HT1080 (cell line): ENCODE measurements at places on chromosomes 5 and 9.

DNA sequence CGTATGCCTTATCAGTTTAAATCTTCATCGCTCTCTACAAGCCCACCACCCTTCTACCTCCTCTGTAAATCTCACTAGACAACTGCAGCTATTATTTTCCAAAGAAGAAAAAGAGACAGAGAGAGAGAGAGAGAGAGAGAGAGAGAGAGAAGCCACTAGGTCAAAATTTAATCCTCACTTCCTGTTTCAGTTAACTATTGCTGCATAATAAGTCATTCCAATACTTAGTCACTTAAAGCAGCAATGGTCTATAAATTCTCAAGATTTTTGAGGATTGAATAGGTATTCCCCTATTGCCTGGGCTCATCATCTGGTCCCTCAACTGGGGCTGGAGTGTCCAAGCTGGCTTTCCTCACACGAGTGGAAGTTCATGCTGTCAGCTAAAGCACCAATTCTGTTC is 68.8 kb downstream of the ITGA1 start:
- DNase-seq, result peak; percentile 46

GRCh38 chr9:131111854-131112311 is 13.5 kb upstream of the NUP214 start:
- DNase-seq, result no peak

- no peak for DNase-seq
Observed at GRCh38 chr9:124149992-124150391, 107.8 kb upstream of the NEK6 start.

DNA sequence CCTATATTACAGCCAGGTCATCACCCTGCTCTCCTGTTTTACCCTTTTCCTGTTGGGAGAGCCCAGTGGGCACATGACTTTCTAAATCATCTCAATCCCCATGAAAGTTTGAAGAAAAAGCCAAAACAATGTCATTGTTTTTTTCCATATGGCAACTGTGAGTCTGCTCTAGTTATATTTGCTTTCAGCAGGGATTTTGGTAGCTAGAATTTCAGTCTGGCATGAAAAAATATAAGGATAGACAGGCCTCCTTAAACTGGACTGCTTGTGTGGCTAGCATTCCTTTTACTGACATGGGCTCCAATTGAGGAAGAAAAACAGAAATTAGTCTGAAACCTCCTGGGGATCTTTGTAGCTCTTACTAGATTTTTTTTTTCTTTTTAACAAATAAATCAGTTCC is 25.6 kb downstream of the MOCS2 start:
- DNase-seq, result no peak

DNA sequence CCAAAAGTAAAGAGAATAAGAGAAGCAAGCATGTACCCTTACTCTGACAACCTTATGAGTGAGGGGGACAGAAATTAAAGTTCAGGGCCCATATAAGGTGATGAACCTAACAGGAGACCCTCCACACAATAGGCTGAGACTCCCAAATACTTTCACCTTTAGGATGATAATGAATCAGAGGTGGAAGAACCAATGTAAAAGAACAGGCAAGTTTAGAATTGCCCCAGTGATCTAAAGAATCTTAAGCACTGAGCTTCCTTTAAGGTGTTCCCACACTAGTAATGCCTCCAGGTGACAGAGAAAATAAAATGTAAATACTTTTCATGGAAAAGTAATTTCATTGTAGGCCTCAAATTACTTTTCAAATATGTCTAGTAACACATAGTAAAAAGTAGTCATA is 8.2 kb upstream of the FAM151B start:
- no peak for DNase-seq

GRCh38 chr9:76166526-76166925 is 227.7 kb downstream of the RFK start:
- DNase-seq, result no peak

DNA sequence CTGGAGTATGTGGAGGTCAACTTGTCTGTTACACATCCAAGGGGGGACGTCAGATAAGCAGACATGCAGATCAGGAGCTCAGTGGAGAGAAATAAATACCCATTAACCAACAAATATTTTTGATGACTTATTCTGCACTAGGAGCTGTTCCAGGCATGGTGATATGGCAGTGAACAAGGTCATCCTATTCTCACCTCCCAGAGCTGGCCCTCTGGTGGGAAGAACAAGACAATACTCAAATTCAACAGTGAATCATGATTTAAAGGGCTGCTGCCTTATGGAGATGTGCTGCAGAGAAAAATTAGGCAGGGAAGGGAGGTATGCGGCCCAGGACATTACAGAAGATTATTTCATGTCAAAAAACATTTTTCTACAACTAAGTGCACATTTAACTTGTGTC is 36.5 kb downstream of the SYK start:
- DNase-seq, result no peak

DNA sequence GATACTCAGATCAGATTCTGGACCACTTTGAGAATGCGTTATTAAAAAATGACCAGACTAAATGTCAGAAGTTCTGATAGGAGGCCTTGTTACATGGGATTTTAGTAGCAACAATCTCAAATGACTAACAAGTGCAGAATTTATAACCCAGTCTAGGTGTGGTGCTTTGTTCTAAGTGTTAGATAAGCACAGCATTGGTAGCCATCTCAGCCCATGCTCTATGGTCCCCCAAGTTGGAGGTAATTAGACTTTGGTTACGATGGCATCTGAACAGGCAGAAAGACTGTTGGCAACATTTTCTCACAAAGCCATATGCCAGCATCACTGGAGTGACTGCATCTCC is 140.4 kb upstream of the RPS23 start:
- DNase-seq, result no peak

GRCh38 chr5:132456296-132456986 is 34.1 kb downstream of the IRF1 start:
- DNase-seq, result peak; percentile 78

- DNase-seq, result no peak
Observed at GRCh38 chr5:136055612-136056309, 27.0 kb downstream of the TGFBI start.

DNA sequence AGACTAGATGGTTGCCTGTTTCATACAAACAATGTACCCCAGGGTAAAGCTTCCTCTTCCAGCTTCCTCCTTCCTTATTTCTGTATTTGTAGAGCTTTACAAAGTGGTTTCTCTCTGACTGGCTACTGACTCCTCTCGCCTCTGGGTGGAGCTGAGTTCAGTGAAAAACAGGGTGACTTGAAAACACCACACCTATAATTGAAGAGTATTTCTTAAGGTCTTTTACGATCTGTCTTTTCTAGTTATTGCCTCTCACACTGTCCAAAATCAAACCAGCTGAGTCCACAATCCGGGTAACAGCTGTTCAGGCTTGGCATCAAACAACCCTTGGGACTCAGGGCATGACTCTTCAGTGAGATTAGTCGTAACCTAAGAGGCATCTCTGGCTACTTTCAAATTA is 200.4 kb downstream of the ARRDC3 start:
- no peak for DNase-seq

GRCh38 chr5:45281081-45281480 is 415.1 kb downstream of the HCN1 start:
- DNase-seq, result no peak

DNA sequence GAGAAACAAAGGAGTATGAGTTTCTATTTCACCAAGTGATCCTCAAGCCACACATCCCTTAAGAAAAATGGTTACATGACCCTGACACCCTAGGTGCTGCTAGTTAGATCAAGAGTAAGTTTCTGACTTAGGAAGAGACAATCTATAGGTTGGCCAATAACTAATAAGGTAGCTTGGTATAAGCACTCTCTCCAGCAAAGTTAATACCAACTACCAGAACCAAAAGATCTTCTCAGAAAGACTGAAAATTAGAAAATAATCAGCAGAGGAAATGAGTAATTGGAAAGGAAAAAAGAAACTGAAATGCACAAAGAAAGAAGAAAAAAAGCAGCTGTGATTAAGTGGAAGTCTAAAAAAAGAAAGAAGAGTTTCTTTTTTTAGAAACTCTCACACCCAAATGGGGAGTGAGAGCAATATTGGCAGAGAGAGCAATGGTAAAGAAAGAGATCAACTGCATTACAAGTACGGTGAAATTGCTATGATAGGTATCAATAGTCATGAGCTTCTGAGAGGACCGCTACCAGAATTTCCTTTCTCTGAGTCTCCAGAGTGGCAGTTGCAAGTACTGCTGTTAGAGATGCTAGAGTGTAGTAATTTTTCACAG is 195.5 kb downstream of the TMEM167A start:
- DNase-seq, result no peak

DNA sequence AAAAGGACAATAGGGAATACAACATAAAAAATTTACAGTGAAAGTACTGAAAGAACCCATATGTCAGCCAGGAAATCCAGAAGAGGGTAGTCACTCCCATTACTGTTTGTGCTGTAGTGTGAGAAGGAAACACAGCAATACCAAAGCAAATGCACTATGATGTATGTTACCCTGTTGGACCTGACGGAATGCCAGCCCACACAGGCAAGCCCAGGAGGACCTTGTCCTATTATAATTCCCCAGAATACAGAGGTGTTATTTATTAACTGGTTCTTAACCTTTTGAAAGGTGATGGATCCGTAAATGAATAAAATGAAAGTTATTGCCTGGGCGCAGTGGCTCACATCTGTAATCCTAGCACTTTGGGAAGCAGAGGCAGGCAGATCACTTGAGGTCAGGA is 79.0 kb downstream of the GDA start:
- no peak for DNase-seq

GRCh38 chr9:77677397-77677796 is 29.3 kb upstream of the GNA14 start:
- no peak for DNase-seq

GRCh38 chr9:2072752-2073405 is 57.7 kb downstream of the SMARCA2 start:
- DNase-seq, result no peak

- DNase-seq, result no peak
Observed at GRCh38 chr5:131280417-131280816, 16.6 kb downstream of the CDC42SE2 start.

DNA sequence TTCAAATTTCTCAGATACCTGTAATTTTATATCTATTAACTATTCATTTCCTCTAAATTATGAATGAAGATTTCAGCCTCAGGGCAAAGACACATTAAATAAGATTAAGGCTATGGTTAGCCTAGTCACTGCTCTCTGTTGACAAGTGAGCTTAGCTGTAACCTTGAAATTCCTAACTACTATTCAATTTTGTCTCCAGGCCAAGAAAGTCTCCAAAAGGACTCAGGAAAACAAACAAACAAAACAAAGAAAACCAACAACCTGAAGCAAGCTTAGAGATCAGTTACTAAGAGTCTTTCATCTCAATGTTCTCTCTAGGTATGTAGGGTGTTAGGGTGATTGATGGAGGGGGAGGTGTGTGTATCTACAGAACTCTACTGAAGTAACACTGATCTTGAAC is 9.6 kb upstream of the CTNNAL1 start:
- no peak for DNase-seq

DNA sequence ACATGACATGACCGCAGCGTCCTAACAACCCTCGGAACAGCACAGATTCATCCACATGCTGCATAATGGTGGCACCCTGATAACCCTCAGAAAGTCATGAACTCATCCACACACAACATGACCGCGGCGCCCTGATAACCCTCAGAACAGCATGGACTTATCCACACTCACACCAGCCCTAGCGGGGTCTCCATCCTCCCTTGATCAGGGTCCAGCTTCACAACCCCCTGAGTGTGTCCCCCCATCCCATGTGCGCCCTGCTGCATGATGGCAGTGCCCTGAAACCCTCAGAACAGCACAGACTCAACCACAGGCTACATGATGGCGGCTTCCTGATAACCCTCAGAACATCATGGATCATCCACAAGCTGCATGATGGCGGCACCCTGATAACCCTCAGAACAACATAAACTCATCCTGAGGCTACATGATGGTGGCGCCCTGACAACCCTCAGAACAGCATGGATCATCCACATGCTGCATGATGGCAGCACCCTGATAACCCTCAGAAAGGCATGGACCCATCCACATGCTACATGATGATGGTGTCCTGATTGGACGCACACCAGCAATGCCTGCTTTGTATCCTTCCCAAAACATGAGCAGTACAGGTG is 28.3 kb downstream of the SLC6A3 start:
- DNase-seq, result no peak

GRCh38 chr5:57559110-57559635 is 76.6 kb upstream of the ACTBL2 start:
- no peak for DNase-seq

DNA sequence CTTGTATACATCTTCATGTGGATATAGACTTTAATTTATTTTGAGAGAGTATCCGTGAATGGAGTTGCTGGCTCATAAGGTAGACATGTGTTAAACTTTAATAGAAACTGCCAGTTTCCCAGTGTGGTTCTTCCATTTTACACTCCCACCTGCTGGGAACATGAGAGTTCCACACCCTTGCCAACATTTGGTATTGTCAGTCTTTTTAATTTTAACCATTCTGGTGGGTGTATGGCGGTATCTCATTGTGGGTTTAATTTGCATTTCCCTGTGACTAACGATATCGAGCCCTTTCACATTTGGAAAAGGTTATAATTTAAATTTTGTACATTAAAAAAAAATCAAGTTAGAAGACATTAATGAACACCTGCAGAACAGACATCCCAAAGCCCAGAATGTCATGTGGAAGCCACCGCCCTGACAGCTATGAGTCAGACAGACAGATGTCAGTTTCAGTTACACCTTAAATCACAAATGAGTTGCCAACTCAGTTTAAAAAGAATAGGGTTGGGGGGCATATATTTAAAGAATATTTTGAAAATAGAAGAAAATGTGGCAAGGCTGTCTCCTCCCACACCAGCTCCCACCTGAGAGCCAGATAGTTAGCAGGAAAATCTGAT is 36.9 kb downstream of the ANKRD33B start:
- DNase-seq, result peak; percentile 44

DNA sequence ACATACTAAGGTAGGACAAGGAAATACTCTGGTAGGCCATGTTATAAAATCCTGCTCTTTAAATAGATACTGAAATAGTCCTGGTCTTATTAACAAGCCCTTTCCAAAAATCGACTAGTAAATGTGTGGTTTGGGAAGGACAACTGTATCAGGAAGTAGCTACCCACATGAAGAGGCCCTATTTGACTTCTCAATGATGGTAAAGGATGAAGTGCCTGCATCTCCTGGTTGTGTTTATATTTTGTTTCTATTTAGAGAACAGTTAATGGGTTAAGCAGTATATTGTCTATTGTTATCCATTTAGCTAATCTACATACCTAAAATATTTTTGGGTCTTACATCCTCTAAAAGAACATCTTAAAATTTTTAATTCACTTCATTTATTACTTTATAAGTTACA is 12.5 kb downstream of the GDF9 start:
- no peak for DNase-seq
